AG09319 (cell line): ENCODE measurements at places on chromosomes 16 and 17.

- peak; percentile 66 for DNase-seq
Observed at GRCh38 chr16:3158510-3159314, 23.9 kb downstream of the ZNF213 start.

DNA sequence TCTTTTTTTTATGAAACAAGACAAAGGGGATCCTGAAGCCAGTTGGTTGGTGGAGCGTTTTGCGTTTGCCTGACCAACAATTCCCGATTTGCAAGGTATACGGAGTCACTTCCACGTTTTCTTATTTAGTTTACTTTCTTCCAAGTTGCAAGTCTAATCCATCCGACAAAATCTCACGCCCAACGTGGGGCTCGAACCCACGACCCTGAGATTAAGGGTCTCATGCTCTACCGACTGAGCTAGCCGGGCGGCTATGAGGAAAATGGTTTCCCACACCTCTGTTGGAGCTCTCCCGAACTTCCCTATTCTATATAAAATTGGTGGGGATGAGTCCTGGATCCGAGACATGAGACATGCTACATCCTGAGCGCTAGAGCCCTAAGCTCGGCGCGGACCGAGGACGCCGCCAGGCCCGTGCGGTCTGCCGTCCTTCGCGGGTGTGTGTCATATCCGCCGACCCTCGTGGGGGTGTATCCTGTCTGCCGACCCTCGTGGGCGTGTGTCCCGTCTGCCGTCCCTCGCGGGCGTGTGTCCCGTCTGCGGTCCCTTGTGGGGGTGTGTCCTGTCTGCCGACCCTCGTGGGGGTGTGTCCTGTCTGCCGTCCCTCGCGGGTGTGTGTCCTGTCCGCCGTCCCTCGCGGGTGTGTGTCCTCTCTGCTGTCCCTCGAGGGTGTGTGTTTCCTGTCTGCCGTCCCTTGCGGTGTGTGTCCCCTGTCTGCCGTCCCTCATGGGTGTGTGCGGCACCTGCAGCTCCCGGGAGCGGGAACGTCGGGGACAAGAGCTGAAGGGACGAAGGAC, 22.6 kb downstream of the ZNF213 start:
- peak; percentile 90 for DNase-seq

- DNase-seq: no peak
Observed at GRCh38 chr17:10052106-10052813, 146.1 kb downstream of the GAS7 start.

- no peak for DNase-seq
Observed at GRCh38 chr16:84040226-84040822, 2.3 kb downstream of the SLC38A8 start.
